ENCODE measurements at places on chromosomes 1 and 21. TPM values are rescaled to one million over a fixed set of nuclear protein-coding genes. Genes with fewer than 3 reads are reported as not detected.

DNA sequence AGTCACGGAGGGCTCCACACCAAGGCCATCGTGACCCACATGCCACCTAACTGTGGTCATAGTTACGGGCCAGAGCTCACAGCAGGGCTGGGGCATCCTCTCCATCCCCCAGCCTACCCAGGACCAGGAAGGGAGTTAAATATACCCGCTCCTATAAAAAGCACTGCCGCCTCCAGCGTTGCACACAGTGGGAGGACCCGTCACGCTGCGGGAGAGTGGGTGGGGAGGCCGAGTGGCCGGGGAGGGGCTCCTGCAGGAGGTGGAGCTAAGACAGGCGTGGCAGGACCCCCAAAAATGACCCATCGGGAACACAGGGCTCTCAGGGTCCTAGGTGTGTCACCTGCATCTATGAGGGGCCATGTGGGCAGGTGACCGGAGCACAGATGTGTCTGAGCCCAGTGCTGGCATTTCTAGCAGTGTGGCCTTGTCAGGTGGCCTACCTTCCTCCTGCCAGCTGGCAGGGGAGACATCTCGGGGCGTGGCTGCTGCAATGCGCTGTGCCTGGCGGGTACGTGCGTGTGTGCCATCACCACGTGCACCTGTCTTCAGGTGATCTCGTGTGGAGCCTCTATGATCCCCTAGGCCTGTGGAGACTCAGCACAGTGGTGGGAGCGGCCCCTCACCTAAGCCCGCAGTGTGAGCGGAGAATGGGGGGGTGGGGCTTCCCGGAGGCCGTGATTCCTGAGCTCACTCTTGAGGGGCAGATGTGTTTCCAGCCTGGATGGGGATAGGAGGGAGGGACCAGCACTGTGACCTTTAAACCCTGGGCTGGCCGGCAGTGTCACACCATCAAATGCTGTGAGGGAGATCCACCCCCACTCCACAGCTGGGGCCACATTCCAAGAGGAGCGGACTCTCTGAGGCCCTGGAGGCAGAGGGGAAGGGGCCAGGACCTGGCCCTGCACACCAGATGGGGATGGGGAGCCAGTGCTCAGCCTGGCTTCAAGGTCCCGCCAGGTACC, 17.7 kb downstream of the AGRN start:
- no peak for DNase-seq

DNA sequence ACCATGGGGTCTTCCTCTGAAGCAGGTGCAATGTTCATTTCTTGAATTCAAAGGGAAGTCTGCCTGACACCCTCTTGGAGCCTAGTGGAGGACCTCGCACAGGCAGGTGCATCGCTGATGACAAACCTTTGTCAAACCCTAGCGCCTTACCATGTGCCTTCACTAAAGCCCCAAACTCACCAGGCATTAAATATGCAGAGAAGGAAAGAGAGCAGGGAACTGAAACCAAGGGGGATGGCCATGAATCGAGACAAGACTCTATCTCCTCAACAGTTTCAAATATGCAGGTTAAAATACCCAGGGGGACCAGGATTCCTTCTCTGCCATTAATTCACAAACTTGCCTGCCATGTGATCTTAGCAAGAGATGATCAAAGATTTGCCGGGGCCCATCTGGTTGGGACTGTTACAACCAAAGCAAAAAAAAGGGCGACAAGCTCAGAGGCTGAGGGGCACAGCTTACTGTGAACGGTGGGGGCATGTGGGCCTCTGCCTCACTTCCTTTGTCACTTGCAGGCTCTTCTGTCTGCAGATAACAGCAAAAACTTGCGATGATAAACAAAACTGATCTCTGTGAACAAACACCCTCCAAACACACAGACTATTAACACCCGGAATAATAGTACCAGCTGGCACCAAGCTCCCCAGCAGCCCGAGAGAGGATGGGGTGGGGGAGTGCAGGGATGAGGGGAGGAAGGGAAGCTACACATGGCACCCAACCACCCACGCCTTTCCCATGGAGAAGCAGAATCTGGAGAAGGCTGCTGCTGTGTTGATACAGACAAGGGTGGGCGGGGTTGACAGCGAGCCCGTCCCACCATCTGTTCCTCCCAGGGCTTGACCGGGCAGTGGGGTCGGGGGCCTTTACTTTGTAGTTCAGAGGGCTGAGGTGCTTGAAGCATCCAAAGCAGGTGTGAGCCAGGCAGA, 33.9 kb downstream of the TMEM63A start:
- no peak for DNase-seq

GRCh38 chr21:45504516-45505415, 37.5 kb downstream of the SLC19A1 start:
- DNase-seq: no peak

- no peak for DNase-seq
Observed at GRCh38 chr1:183744132-183744913, 60.6 kb upstream of the RGL1 start.

ZNF672 gene
- 22.3 TPM for total RNA-seq

OR2M3 gene
- total RNA-seq: not detected

FAM110D gene
- total RNA-seq: 5.1 TPM

Measured in esophagus squamous epithelium (tissue), 5 donors.